Activated CD4-positive, alpha-beta T cell treated with anti-CD3 and anti-CD28 coated beads for 24 hours (primary cell): ENCODE measurements at places on chromosomes 7 and 10.

GRCh38 chr10:122504610-122504950, 43.2 kb downstream of the HTRA1 start:
- DNase-seq = no peak

DNA sequence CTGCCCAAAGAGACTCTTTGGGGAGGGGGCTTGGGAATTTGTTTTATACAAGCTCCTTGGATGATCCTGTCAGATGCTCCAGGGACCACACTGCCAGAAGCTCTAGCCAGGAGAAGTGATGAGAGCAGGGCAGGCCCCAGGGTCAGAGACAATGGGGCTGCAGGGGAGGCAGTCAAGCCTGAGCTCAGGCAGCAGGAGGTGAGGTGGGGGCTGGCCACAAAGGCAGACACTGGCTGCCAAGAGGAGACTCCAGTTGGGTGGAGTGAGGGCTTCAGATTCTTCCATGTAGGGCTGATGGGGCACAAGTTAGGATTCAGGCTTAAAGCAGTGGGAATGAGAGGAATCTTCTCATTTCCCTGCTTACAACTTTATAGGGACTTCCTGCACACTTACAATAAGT, 35.6 kb upstream of the LOXL4 start:
- DNase-seq = no peak

DNA sequence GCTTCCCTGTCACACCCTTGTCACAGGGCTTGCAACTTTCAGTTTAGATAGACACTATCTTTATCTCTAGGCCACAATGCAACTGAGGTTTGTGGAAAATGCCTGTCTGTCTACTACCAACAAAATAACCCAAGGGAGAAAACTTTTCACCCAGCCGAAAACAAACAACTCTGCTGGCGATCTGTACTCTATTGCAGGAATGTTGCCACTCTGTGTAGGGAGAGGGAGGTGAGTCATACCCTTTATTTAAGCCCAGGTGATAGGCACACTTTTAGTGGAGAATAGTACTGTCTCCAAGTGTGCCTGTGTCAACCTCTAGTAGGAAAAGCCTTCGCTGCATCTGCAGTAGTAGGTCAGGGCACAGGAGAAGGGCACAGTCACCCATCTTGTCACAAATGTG, 108.3 kb downstream of the SLC25A40 start:
- no peak for DNase-seq

GRCh38 chr7:158258411-158259130, 329.1 kb downstream of the PTPRN2 start:
- DNase-seq = no peak

- DNase-seq = no peak
Observed at GRCh38 chr10:24208661-24209431, at the start of gene KIAA1217. Gene KIAA1217, plus strand, starts transcription at chr10:24209138. Its CDS starts 56 bp downstream, at chr10:24209194.

GRCh38 chr7:28296571-28297483, 115.5 kb upstream of the CREB5 start:
- peak; percentile 38 for DNase-seq

DNA sequence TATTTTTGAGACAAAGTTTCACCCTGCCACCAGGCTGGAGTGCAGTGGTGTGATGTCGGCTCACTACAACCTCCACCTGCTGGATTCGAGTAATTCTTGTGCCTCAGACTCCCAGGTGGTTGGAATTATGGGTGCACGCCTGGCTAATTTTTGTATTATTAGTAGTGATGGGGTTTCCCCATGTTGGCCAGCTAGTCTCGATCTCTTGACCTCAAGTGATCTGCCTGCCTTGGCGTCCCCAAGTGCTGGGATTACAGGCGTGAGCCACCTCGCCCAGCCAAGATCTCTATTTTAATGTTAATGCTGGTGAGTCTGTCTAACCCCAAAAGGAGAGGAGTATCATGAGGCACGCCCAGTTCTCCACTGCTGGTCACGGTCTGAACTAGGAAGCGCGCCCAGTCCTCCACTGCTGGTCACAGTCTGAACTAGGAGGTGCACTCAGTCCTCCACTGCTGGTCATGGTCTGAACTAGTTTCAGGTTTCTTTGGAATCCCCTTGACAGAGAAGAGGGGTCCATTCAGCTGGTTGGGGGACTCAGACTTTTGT, 5.6 kb upstream of the LRRC27 start:
- no peak for DNase-seq

- DNase-seq = no peak
Observed at GRCh38 chr10:132610071-132610701, 72.6 kb downstream of the INPP5A start.

DNA sequence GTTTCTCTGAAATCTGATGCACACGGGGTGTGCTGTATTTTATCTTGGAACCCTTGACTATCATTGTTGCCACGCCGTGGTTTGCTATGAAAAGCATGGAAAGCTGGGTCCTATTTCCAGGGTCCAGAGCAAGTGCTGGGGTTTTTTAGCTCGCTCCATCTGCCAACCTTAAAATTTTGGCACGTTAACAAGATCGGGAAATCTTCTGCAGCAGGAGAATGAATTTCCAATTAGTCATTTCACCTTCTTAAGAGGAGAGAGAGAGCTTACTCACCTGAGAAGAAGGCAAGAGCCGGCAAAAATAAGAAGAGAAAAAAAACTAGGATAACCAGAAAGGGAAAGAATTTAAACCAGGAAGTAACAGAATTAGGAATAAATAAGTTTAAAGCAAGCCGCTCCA, 223.6 kb upstream of the CELF2 start:
- DNase-seq = no peak

DNA sequence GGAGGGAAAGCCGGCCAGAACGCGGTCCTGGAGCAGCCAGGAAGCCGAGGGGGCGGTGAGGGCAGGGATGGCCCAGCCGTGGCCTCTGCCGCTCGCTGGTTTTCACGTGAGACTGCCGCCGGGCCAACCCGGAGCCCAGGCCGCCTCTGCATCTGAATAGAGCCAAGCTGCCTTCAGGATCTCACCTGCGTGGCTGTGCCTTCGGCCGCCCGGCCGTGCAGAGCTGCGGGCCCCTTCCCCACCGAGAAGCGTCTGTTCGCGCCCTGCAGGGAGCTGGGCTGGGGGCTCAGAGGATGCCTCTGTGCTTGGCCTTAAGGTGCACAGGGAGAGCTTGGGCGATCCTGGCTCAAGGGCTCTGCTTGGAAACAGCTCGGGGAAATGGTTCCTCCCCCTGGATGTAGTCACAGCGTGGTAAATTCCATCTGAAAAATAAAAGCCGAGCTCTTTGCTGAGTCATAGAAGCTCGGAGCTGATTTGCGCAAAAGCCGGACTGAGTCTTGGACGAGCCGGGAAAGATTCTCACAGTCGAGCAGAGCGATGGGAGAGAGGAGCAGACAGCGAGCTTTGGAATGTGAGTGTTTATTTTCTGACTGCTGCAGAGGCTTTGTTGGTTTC, at the start of gene JAKMIP3:
JAKMIP3 (plus strand) TSS at position 456 of the 615 bp plus-strand sequence. CDS start 38,863 bp downstream, outside the sequence.
- DNase-seq = no peak

- DNase-seq = no peak
Observed at GRCh38 chr10:52359441-52359840, 45.4 kb downstream of the DKK1 start.

GRCh38 chr7:130189343-130189742, 15.9 kb downstream of the TMEM209 start:
- DNase-seq = no peak

- DNase-seq = no peak
Observed at GRCh38 chr7:121546632-121547543, 150.8 kb upstream of the FAM3C start.

GRCh38 chr10:109932391-109932790, 9.1 kb upstream of the XPNPEP1 start:
- no peak for DNase-seq

DNA sequence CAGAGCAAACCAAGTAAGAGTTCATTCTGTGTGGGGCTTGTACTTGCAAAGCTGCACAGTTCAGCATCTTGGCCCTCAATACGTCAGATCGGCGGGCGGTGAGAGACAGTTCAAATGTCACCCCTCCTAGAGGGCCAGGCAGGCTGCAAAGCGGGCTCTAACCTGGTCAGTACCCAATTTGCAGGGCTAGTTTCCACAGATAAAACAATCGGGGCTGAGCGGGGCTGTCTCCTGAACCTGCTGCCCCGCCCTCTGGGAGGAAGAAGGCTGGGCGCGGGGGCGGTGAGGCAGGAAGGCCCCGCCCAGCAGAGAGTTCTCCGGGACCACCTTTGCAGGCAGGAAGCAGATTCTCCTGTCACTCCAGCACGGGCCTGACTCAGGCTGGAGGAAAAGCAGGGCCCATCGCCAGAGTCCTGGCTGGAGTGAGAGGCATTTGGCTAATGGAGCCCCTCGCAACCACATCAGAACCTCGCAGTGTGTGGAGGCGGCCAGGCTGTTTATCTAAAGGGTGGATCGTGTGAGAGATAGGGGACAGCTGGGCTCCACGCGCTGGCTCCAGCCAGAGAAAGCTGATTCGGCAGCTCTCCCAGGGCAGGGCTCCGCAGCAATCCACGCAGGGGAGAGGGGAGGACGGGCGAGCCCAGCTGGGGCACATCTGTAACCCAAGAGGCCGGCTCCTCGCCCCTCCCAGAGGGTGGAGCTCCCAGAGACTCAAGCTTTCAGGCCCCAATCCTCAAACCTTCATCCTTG, 83.1 kb downstream of the SH3PXD2A start:
- DNase-seq = no peak

DNA sequence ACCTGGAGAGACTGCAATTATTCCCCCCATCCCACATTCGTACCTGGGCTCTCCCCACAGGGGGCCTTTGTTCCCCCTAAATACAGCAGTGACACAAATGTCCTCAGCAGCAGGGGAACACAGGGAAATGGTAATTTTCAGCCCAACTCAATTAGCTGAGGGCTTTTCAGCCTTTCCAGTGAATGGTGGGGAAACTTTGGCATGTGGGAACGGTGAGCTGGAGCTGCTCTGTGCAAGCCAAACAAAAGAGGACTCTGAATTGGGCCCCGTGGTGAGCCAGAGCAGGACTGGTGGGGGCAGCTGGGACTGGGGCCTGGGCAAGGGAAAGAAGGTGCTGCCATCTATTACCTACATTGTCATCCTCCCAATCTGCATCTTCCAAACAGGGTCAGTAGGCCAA, 51.0 kb downstream of the FBXW4 start:
- DNase-seq = no peak

- DNase-seq = no peak
Observed at GRCh38 chr7:3416453-3416852, 115.4 kb downstream of the SDK1 start.

DNA sequence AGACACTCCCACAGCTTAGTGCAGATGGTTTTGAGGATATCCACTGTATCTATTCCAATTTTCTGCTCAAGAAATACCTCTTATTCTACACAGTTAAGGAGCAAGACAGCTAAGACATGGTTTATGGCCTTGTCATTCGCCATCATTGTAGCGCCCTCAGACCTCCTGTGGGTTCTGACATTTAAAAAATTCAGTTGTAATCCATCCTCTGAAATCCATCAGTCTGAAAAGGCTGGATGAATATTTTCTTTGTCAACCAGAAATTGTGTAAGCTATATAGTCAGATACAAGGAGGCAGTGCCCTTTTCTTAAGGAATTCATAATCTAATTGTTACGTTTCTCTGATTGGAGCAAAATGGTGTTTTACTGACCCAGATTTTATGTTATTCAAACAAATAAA, 353.6 kb downstream of the GALNT17 start:
- DNase-seq = no peak

DNA sequence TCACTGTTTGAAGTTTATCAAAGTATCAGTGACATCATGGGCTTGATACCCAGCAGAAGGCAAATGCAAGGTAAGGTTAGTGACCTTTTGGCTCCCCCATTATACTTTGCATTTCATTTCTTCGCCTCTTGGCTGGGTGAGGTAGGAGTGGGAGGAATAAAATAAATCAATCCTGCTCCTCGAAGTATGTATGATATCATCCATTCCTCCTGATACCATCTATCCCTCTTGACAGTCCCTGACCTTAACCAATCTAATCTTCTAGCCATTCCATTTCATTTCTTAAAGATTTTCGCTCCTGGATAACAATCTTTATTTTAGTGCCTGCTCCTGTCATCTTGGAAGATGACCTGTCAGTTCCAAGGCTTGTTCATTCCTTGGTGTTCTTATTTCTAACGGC, 1083.3 kb downstream of the NXPH1 start:
- no peak for DNase-seq

DNA sequence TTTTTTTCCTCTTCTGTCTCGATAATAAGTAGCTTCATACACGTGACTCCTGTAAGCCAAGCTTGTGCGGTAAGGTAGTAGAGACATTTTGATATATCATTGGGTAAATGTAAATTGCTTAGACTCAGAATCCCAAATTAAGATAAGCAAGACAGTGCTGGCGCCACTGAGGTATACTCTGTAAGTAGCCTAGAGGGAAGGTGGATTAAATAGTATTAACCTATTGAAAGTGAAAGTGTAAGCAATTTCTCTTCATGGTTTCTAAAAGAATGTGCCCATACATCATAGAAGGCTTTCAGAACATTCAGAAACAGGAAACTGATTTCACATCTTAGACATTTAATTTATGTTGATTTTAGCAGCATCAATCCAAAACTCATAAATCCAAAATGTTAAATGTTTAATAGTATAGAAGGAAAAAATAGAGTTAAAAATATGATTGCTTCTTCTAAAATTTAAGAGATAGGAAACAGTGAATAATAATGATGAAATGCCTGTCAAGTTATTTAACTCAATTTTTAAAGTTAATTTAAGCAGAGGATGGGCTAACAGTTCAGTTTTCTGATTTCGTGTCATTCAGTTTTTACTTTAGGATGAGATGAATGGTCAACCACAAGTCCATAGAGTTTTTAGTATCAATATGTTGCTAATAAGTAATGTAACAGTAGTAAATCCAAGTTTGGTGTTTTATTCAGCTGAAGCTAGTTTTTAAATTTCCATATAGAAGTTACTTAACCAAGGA, 36.8 kb downstream of the LRRC72 start:
- DNase-seq = no peak

DNA sequence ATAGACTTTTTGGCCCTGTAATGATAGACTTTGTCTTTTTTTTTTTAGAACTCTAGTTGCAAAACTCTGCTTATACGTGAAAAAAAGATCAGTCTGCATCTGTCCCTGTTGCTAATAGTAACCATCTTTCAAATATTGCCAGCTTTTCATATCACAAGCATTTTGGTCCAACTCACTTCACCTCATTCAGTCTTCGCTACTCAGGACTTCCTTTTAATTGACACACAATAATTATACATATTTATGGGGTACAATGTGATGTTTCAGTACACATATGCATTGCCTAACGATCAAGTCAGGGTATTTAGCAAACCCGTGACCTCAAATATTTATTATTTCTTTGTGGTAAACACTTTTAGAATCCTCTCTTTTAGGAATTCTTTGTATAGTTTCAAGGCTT, 867.0 kb upstream of the C7orf33 start:
- DNase-seq = no peak

GRCh38 chr7:155459700-155460461, 2.0 kb downstream of the EN2 start:
- no peak for DNase-seq
